ENCODE measurements at places on chromosomes 1 and 21. TPM values are rescaled to one million over a fixed set of nuclear protein-coding genes. Genes with fewer than 3 reads are reported as not detected.

Gene UBE2J2
- 73.8 TPM for total RNA-seq

Gene PDZK1IP1
- total RNA-seq, result not detected

Gene ERG
- not detected for total RNA-seq

DNA sequence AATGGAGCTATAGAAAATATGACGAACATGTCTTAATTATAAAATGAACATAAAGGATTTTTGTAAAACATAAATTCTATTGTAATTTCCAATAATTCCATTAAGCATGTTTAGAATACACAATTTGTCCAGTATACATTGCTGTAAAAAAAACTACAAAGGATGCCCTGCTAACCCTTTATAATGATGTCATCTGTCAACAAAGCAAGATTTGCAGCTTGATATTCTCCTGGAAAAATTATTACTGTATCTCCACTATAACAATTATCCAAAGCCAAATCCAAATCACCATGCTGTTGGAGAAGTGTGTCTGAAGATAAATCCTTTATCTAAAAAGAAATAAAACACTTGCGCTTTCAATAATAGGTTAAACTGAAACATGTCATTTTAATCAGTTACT is 47.6 kb downstream of the SHCBP1L start:
- no peak for DNase-seq
- no peaks in the 10 kb centered on the region for H3K27me3 ChIP-seq
- no peak overlapping the region for H3K27ac ChIP-seq
- no peaks in the 10 kb centered on the region for H3K4me1 ChIP-seq

GRCh38 chr1:180954005-180954800 is 41.5 kb downstream of the KIAA1614 start:
- no peaks in the 10 kb centered on the region for H3K27me3 ChIP-seq
- no peak for DNase-seq
- no peak overlapping the region for H3K4me3 ChIP-seq
- H3K4me1 ChIP-seq, result no peaks in the 10 kb centered on the region
- no peak overlapping the region for H3K27ac ChIP-seq

- H3K27ac ChIP-seq, result no peak overlapping the region
- H3K4me3 ChIP-seq, result no peak overlapping the region
- H3K27me3 ChIP-seq, result peaks cover 4% of the 10 kb centered on the region
- H3K36me3 ChIP-seq, result peaks cover 16% of the 10 kb centered on the region
- DNase-seq, result no peak
- H3K4me1 ChIP-seq, result peaks cover 21% of the 10 kb centered on the region
Observed at GRCh38 chr1:247107694-247108093, 3.5 kb upstream of the ZNF669 start.

Gene ZP4
- not detected for total RNA-seq

DNA sequence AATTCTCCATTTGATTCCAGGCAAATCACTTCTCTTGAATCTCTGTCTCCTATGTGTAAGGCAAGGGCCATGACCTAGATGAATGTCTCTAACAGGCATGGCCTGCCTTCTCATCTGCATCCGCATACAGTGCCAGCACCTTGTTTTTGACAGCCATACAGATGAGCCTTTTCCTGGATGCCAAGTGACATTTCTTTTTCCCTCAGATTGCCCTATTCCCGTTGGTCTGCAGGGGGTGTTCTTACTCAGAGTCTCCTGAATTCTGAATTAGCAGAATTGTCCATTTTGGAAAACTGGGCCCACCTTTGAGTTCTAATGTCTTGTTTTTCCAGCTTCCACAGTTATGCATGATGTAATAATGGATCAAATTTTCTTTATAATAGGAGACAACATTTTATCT is 88.0 kb upstream of the ADAR start:
- H3K4me3 ChIP-seq, result no peak overlapping the region
- no peak overlapping the region for H3K27ac ChIP-seq

GRCh38 chr1:219090607-219091006 is 83.1 kb upstream of the LYPLAL1 start:
- DNase-seq, result no peak
- H3K27me3 ChIP-seq, result no peaks in the 10 kb centered on the region
- H3K27ac ChIP-seq, result no peak overlapping the region
- H3K4me3 ChIP-seq, result no peak overlapping the region

DNA sequence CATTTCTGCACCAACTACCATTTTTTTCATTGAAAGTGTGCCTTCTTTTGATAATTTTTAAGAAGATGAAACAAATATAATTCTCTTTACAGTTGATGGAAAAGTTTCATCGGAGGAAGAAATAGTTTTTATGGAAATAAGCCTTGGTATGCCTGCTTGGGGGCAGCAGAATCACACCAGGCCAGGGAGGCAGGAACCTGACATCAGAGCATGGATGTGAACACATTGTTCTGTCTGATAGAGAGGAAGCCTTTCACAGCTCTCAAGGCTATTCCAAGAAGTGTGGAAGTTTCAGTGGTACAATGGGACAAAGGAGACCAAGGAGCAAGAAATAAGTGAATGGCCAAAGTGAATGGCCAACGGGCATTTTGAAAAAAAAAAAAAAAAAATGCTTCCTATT is 162.2 kb upstream of the KCNK2 start:
- peaks cover 4% of the 10 kb centered on the region for H3K4me1 ChIP-seq
- H3K36me3 ChIP-seq, result no peaks in the 10 kb centered on the region
- no peak overlapping the region for H3K4me3 ChIP-seq
- no peak for DNase-seq
- peaks cover 13% of the 10 kb centered on the region for H3K27me3 ChIP-seq
- H3K27ac ChIP-seq, result no peak overlapping the region

DNA sequence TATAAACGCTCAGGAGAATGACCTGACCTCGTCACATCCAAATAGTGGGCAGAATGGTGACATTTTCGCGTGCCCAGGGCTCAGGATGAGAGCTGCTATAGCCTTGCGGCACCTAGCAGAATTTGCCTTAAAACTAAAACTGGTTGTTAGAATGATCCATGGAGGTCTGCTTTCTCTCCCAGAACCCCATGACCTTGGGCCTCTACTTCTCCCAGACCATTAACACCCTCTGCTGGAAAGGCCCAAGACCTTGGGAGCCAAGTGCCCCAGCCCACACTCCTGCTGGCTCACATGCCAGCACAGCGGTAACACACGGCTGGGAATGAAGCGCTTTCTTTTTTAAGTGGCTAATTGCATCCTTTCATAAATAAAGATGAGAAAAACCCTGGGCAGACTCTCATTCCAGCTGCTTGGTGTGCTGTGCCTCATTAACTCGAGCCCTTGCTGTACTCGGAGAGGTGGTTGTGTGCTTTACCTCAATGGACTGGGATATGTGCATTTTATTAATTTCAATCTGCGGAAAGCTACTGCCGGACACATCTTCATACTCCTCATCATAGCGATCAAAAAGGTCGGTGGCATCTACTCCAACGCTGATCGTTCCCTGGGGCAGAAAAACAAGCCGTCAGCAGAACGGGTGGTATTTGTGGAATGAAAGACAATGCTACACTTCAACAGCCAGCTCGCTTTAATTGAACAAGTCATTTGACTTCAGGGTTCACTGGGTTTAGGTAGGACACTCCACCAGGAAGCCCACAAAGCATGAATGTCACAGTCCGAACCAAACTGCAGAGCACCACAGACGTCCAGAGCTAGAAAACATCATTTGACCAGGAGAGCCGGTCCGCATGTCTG is 29.0 kb downstream of the THAP3 start:
- H3K27me3 ChIP-seq, result no peaks in the 10 kb centered on the region
- no peak for DNase-seq
- peaks cover 6% of the 10 kb centered on the region for H3K4me1 ChIP-seq
- H3K27ac ChIP-seq, result no peak overlapping the region
- no peak overlapping the region for H3K4me3 ChIP-seq

Gene NID1
- total RNA-seq, result 12.4 TPM

Gene DYRK3
- 7.2 TPM for total RNA-seq

Gene PTGFR
- total RNA-seq, result 0.36 TPM

DNA sequence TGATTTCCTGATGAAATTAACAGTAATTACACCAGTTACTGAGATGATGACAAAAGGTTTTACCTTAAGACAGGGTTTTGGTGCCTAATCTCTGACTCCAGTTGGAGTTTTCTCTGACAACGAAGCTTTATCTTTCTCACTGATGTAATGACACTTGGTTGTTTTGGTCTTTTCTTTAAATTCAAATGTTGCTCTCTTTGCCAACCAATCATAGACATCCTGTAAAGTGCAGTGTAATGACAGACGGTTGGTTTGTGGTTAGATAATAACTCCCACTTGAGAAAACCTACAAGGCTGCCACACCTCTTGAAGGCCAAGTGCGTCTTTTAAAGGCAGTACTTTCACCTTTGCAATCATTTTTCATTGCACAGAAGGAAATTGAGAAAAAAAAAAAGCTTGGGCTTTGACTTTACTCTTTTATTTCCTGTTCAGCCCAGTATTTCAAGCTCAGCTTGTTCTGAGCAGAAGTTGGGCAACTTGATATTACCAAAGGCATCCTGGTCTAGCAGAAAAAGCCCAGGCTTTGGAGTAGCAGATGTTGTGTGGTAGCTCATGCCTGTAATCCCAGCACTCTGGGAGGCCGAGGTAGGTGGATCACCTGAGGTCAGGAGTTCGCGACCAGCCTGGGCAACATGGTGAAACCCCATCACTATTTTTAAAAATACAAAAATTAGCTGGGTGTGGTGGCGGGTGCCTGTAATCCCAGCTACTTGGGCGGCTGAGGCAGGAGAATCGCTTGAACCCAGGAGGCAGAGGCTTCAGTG is 14.9 kb downstream of the PDIK1L start:
- peak overlapping the region; percentile 96 for H3K27ac ChIP-seq
- peaks cover 26% of the 10 kb centered on the region for H3K4me1 ChIP-seq
- peak overlapping the region; percentile 57 for H3K4me3 ChIP-seq
- H3K36me3 ChIP-seq, result peaks cover 4% of the 10 kb centered on the region
- no peak for DNase-seq
- no peaks in the 10 kb centered on the region for H3K27me3 ChIP-seq

- H3K27me3 ChIP-seq, result no peaks in the 10 kb centered on the region
- no peak overlapping the region for H3K4me3 ChIP-seq
- H3K4me1 ChIP-seq, result peaks cover 5% of the 10 kb centered on the region
- no peak for DNase-seq
- H3K27ac ChIP-seq, result no peak overlapping the region
Observed at GRCh38 chr1:192549937-192550336, 25.6 kb upstream of the RGS1 start.

DNA sequence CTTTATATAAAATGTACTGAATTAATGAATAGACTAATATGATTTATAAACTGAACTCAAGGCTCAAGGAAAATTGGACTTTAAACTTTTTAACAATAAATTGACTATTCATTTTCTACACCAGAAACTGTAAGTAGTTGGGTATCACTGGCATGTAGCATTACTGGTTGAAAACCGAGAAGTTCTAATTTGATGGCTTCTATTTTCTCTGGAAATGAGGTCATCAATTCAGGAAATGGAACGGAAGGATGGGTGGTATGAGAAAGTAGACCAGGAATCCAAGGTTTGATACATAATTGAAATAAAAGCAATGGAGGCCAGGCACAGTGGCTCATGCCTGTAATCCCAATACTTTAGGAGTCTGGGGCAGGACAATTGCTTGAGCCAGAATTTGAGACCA is 50.4 kb downstream of the RERE start:
- H3K36me3 ChIP-seq, result peaks cover 6% of the 10 kb centered on the region
- no peak overlapping the region for H3K27ac ChIP-seq
- no peak overlapping the region for H3K4me3 ChIP-seq
- H3K4me1 ChIP-seq, result peaks cover 31% of the 10 kb centered on the region

Gene ZNF695
- 7.4 TPM for total RNA-seq

DNA sequence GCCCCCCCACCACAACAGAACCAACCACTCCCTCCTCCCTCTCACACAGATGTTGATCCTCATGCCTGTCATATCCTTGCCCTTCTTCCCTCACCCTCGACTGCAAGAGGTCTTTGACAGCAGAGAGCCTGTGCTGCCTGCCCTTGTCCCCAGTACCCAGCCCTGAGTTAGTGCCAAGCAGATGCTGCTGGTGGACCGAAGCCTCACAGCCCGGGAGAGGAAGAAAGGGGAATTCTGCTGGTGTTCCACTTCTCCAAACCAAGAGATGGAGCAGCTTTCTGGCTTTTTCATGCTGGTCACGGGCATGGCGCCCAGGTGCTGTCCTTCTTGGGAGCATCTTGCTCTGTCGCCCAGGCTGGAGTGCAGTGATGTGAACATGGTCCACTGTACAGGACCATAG is 69.1 kb downstream of the SLC66A1 start:
- peaks cover 42% of the 10 kb centered on the region for H3K4me1 ChIP-seq
- peaks cover 36% of the 10 kb centered on the region for H3K36me3 ChIP-seq
- DNase-seq, result no peak
- no peak overlapping the region for H3K27ac ChIP-seq

DNA sequence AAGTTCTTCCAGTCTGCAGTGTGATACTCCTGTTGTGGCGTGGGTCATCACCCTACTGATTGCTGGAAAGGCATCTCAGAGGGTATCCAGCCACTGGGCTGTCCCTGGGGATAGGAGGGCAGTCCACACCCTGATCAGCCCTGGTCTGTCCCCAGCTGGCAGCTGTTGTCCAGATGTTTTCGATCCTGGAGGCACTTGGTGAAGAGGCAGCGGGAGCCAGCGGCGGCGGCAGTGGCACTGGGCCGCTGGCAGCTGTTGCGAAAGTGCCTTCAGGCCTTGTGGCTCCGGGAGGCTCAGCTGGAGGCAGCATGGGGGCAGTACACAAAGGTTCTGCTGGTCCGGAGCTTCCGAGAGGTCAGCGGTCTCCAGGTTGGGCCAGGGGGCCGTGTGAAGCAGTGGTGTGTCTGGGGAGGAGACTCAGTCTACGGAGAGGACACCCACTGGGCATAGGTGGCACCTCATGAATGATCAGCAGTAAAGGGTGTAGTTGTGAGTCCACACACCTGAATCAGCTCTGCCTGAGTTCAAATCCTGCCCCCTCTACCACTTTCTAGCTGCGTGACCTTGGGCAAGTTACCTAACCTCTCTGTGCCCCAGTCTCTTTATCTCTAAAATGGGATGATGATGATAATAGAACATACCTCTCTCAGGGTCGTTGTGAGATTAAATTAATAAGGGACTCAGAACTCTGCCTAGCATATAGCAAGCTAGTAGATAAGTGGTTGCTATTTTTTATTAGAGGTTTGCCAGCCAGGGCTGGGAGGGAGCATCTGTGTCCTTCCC is 6.1 kb downstream of the C1orf167 start:
- no peak for DNase-seq
- no peak overlapping the region for H3K4me3 ChIP-seq
- H3K27me3 ChIP-seq, result peaks cover 4% of the 10 kb centered on the region
- H3K27ac ChIP-seq, result no peak overlapping the region

DNA sequence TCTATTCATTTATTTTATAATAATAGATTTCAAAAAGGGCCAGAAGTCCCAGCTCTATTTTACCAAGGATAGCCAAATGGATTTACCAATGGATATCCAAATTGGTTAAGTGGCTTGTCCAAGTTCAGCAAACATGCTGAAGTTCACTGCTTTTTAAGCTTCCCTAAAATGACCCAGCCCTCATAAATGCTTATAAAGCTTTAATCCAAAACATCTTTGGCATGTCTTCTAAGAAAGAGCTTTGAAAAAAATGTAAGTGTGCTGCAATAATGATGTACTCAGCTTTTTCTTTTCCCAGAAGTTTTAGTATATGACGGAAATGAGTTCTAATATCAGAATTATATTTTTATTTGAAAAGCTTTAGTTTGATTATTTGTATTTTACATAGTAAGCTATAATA is 451.5 kb upstream of the ADAMTS5 start:
- no peak overlapping the region for H3K27ac ChIP-seq
- no peak overlapping the region for H3K4me3 ChIP-seq
- H3K36me3 ChIP-seq, result no peaks in the 10 kb centered on the region
- no peaks in the 10 kb centered on the region for H3K4me1 ChIP-seq

- H3K27me3 ChIP-seq, result no peaks in the 10 kb centered on the region
- no peak overlapping the region for H3K4me3 ChIP-seq
- H3K27ac ChIP-seq, result no peak overlapping the region
- no peaks in the 10 kb centered on the region for H3K4me1 ChIP-seq
Observed at GRCh38 chr21:18840239-18840638, 436.7 kb upstream of the TMPRSS15 start.

- peaks cover 64% of the 10 kb centered on the region for H3K27me3 ChIP-seq
- no peak for DNase-seq
- H3K4me3 ChIP-seq, result no peak overlapping the region
- no peak overlapping the region for H3K27ac ChIP-seq
Observed at GRCh38 chr1:38336961-38337360, 290.4 kb upstream of the POU3F1 start.

Gene MARK1
- total RNA-seq, result 14.3 TPM

Gene SH2D1B
- not detected for total RNA-seq
